ENCODE measurements at places on chromosomes 12 and 14. TPM values are rescaled to one million over a fixed set of nuclear protein-coding genes. Genes with fewer than 3 reads are reported as not detected.

SOX5 gene
- total RNA-seq = 72.9 TPM

CLEC4C gene
- total RNA-seq = not detected

NELL2 gene
- total RNA-seq = 462 TPM

SDSL gene
- total RNA-seq = 5.1 TPM

GNG2 gene
- 424 TPM for total RNA-seq

TMEM120B gene
- 8.5 TPM for total RNA-seq

C12orf60 gene
- total RNA-seq = 3.7 TPM

SERPINA10 gene
- not detected for total RNA-seq

ERG28 gene
- 12.2 TPM for total RNA-seq

ING4 gene
- total RNA-seq = 61.6 TPM

BEST3 gene
- 11.5 TPM for total RNA-seq

CMAS gene
- total RNA-seq = 61.4 TPM

DTX1 gene
- 34.8 TPM for total RNA-seq

LALBA gene
- not detected for total RNA-seq

ALDH2 gene
- total RNA-seq = 24.7 TPM

DCP1B gene
- total RNA-seq = 9.7 TPM

PNMA1 gene
- total RNA-seq = 145 TPM

CLBA1 gene
- 12.9 TPM for total RNA-seq

LUM gene
- 11.8 TPM for total RNA-seq

Data from diencephalon (tissue), 1 donor.